ENCODE measurements at places on chromosomes 7 and 10. TPM values are rescaled to one million over a fixed set of nuclear protein-coding genes. Genes with fewer than 3 reads are reported as not detected.

DNA sequence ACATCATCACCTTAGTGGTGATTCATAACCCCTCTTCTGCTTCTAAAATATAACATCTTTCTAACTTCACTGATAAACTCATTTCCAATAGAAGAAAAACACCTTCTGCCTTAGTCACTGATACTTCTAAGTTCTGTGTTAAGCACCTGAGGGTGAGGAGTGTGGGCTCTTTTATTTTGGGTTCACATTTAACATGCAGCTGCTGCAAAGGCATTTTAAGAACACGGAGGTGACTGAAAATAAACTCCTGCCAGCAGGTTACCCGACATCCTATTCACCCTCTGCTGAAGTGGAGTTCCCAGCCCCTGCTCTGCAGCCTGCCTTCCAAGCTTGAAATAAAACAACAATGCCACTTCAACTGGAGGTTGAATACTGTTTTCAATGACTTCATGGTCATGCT lies 202.9 kb upstream of the PLXNA4 start:
- no peak for DNase-seq
- no peak overlapping the region for H3K27ac ChIP-seq
- no peak overlapping the region for H3K4me3 ChIP-seq
- no peaks in the 10 kb centered on the region for H3K27me3 ChIP-seq

- no peaks in the 10 kb centered on the region for H3K27me3 ChIP-seq
- H3K4me3 ChIP-seq: peak overlapping the region; percentile 86
- DNase-seq: no peak
- peaks cover 16% of the 10 kb centered on the region for H3K4me1 ChIP-seq
- no peak overlapping the region for H3K27ac ChIP-seq
Observed at GRCh38 chr10:92241158-92241500, 49.7 kb downstream of the CPEB3 start.

DNA sequence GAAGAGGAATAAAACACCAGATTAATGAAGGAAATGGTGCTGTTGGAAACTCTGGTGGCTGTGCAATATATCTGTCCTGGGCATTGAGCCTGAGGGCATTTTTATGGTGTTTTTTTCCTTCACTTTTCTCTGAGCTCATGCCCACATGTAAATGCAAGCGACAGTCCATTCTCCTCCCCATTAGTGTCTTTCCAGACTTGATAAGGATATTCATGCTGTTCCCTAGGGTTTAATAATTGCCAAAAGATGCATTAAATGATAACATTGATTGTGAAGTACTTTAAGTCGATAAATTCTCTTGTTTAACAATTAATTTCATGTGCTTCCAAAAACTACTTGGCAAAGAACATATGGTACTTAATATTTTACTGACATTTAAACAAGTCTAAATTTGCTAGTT lies 384.7 kb downstream of the MDFIC start:
- no peaks in the 10 kb centered on the region for H3K36me3 ChIP-seq
- no peak overlapping the region for H3K27ac ChIP-seq
- no peak for DNase-seq
- no peak overlapping the region for H3K4me3 ChIP-seq
- H3K4me1 ChIP-seq: no peaks in the 10 kb centered on the region

DNA sequence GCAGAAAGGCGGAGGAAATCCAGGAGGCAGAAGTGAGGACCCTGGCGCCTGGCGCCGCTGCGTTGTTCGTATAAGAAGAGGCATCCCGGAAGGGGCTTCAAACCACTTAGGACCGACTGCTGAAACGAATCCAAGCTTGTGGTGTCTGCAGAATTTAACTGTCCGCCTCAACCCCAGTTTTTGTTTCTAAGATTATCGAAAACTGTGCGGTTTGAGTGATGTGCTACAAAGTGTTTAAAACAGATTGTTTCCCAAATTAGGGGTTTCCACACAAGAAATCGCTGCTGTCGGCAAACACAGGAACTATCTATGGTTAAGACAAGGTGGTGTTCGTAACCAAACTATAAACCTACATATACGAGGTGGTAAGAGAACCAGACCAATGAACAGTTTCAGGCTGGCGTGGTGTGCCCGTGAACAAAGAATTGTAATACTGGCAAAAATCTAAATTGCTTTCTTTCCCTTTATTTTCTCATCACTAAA lies 835 bp upstream of the DGKI start:
- H3K27ac ChIP-seq: no peak overlapping the region
- peaks cover 57% of the 10 kb centered on the region for H3K27me3 ChIP-seq
- no peak overlapping the region for H3K4me3 ChIP-seq
- no peak for DNase-seq
- peaks cover 12% of the 10 kb centered on the region for H3K4me1 ChIP-seq
- H3K36me3 ChIP-seq: no peaks in the 10 kb centered on the region

GRCh38 chr7:34846976-34847375 lies 189.0 kb downstream of the NPSR1 start:
- no peak for DNase-seq
- no peaks in the 10 kb centered on the region for H3K4me1 ChIP-seq
- H3K4me3 ChIP-seq: no peak overlapping the region

Gene SLC16A9
- total RNA-seq: not detected

DNA sequence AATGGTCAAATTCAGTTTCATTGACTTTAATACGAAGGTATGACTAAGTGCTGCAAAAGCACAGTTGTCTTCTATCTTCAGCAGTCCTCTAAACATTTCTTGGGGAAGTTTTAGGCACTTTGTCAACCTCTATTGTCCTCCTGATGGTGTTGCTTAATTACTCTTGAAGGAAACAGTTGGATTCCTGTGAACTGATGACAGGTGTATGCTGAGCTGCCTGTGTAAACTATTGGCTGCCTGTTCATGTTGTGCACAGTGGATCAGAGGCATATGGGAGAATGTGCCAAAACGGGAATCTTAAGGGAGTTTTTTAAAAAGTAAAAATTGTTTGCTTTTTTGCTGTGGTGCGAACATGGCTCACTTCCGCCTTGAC lies 221.0 kb downstream of the AUTS2 start:
- H3K4me1 ChIP-seq: no peaks in the 10 kb centered on the region
- no peaks in the 10 kb centered on the region for H3K36me3 ChIP-seq
- no peak overlapping the region for H3K27ac ChIP-seq
- no peaks in the 10 kb centered on the region for H3K27me3 ChIP-seq
- H3K4me3 ChIP-seq: no peak overlapping the region

DNA sequence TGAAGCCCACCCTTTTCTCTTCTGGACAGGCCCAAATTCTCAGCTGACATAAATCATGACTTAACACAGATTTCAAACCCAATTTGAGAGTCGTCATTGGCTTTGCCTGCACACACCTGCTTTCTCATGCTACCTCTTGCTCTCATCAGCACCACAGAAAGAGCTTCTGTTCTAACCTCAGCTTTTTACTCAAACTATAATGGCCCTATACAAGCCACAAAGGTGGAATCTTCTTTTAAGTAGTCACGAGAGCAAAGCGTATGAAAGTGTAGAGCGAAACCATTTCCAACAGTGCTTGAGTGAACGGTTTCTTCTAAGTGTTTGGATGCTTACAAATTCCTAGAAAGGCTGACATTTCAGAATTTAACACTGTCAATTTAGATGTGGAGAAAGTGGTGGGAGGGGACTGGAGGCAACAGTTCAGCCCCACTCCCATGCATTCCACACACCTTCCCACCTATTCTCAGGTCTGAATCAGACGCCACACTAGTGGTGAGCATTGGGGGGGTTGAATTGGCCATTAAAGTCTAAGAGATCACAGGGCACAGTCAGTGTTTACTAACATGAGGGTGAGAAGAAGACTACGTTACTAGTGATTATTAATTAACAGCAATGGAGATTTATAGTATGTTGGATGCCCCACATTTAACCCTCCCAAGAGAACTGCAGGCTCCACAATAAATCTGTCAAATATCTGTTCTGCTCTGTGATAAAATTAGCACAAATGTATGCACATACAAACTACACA lies 114.0 kb downstream of the PRKCQ start:
- peaks cover 85% of the 10 kb centered on the region for H3K36me3 ChIP-seq
- H3K27me3 ChIP-seq: no peaks in the 10 kb centered on the region
- no peaks in the 10 kb centered on the region for H3K4me1 ChIP-seq
- no peak overlapping the region for H3K4me3 ChIP-seq
- no peak overlapping the region for H3K27ac ChIP-seq

DNA sequence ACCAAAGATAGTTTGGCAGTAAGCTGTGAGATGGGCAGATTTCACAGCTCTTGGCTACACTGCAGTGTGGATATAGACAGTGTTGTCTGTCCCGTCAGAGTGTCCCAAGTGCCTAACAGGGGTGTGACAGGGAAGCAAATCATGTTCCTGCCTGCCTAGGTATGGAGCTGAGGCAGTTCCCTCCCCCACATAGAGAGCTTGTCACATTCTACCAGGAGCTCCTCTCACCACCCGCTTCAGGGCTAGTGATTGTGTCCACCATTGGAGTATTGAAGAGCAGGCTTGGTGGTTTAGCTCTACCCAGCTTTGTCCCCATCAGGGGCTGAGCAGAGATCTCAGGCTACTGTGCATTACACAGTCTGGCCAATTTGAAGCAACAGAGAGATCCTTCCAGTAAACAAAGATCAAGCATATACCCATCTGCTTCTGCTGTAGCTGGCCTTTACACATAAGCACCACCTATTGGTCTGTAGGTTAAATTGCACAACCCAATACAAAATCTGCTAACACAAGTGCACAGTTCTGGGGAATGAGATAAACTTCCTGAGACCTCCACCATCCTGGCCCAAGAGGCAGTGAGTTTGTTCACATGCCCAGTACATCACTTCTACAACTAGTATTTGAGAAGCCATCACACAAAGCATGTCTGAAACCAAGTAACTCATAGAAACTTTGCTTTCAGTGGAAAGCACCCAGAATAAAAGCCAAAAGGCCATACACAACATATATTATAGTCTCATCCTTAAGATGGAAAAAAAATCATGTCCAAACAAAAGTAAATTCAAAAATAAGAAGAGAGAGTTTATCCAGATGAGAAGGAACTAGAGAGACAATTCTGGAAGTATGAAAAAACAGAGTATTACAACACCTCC lies 67.3 kb downstream of the GLCCI1 start:
- no peak overlapping the region for H3K27ac ChIP-seq
- no peak overlapping the region for H3K4me3 ChIP-seq
- H3K27me3 ChIP-seq: no peaks in the 10 kb centered on the region
- no peak for DNase-seq

GRCh38 chr7:43260980-43261878 lies 148.8 kb downstream of the HECW1 start:
- H3K36me3 ChIP-seq: no peaks in the 10 kb centered on the region
- H3K4me3 ChIP-seq: no peak overlapping the region
- peaks cover 4% of the 10 kb centered on the region for H3K4me1 ChIP-seq
- peaks cover 2% of the 10 kb centered on the region for H3K27me3 ChIP-seq
- no peak overlapping the region for H3K27ac ChIP-seq
- peak; percentile 74 for DNase-seq

GRCh38 chr10:59623133-59624121 lies 86.2 kb downstream of the SLC16A9 start:
- no peak overlapping the region for H3K4me3 ChIP-seq
- H3K27me3 ChIP-seq: no peaks in the 10 kb centered on the region
- DNase-seq: no peak
- no peak overlapping the region for H3K27ac ChIP-seq

Gene CPN1
- total RNA-seq: not detected

GRCh38 chr7:139043823-139044812 lies 8.3 kb upstream of the ZC3HAV1L start:
- no peaks in the 10 kb centered on the region for H3K27me3 ChIP-seq
- no peak overlapping the region for H3K4me3 ChIP-seq
- peaks cover 41% of the 10 kb centered on the region for H3K4me1 ChIP-seq
